ENCODE measurements at places on chromosomes 1 and 21.

DNA sequence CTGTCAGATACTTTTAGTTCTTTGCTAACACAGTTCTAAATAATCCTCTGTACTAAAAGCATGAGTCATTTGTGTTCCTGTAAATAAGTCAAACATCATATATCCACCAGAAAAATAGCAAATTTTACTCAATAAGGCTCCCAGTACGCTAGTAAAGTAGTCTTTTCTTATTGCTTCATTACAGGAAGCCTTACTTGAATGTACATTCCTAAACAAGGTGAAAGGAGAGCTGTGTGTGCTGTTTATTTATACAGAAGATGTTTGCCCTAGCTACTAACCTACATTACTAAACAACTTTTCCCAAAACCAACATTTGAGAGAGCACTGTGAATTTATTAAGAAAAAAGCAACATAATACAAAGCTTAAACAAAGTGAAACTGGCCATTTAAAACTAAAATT lies 52.0 kb downstream of the ZNHIT6 start:
- no peak for DNase-seq

- DNase-seq: no peak
These were observed 149.6 kb downstream of the CYYR1 start for GRCh38 chr21:26423511-26423910.

DNA sequence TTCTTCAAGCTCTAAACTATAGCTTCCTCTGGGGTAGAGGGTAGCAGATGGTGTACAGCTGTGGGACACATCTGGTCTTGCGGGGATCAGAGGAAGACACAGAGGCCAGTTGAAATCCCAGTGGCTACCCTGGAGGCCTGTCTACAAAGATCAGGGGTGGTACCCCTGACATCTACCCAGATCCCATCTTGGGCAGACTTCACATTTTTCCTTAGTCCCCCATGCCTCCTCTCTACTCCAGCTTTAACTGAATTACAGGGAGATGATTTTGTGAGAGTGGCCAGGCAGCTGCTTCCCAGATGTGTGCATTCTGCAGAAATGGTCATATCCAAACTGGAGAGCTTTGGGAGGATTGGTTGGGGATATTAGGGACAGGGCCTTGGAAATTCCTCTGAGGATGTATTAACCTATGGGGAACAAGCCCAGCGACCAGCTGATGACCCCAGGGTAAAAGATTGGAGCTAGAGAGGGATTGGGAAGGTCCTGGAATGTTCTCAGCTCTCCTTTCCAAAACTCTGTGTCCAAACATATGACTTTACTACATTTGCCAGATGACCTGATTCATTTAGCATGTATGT lies 9.6 kb upstream of the CD34 start:
- no peak for DNase-seq

- DNase-seq: no peak
These were observed 32.3 kb downstream of the LAMB3 start for GRCh38 chr1:209619696-209620486.

DNA sequence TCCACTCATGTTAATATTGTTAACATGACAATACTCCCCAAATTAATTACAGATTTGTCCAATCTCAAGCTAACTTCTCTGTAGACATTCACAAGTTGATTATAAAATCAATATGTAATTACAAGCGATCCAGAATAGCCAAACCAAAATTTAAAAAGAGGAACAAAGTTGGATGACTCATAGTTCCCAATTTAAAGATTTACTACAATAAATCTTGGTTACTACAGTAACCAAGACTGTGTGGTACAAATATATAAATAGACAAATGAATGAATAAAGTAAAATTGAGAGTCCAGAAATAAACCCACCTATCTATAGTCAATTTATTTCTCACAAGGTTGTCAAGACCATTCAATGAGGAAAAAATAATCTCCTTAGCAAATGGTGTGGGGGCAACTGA lies 7.1 kb upstream of the KRTAP10-4 start:
- no peak for DNase-seq

- DNase-seq: no peak
These were observed 79.9 kb upstream of the PLPPR5 start for GRCh38 chr1:99084562-99084961.

DNA sequence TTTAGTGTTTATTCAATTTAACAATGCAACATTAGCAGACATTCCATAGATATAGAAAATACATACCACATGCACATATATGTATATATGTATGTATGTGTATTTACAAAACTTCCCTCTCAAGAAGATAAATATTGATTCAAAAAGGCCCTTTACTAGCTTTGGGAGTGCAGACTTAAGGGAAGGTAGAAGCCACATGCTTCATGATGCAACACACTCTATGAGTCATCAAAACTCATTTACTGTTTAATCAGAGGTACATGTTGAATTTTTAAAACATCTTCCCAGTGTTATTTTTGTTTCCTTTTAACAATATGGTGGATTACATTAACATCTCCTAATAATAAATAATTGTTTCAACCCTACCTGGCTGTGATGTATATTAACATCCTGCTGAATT lies 61.4 kb upstream of the KIRREL1 start:
- no peak for DNase-seq

- no peak for DNase-seq
These were observed 1.8 kb upstream of the COA6 start for GRCh38 chr1:234371414-234371813.

- DNase-seq: no peak
These were observed 27.2 kb upstream of the BCL10 start for GRCh38 chr1:85303440-85304162.

GRCh38 chr1:15876357-15877055 lies 29.0 kb downstream of the SPEN start:
- no peak for DNase-seq

GRCh38 chr21:31932470-31932764 lies 59.6 kb downstream of the HUNK start:
- DNase-seq: no peak

DNA sequence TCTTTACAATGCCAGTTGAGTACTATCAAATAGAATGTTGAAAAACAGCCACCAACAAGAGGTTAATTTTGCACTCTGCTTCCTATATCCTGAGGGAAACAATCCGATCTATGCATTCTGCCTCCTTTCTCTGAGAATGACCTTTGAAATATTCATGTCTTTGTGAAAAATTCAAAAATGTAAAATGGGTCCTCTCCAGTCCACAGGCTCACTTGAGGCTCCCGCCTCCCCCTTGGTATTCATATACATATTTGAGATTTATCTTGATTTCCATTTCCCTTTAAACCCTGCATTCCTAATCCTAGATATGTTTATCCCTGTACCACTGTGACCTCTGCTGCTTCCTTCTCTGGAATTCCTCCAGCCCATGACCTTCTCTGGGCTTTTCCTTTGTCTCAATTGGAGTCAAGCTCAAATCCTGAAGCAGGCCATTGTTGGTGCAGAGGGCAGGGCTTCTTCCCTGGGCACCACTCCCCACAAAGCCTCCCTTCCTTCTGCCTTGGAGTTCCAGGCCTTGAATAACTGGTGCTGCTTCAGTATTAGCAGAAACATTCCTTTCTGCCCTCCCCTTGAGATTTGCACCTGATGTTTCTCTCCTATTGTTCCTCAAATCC lies 296.8 kb downstream of the PBX1 start:
- no peak for DNase-seq

DNA sequence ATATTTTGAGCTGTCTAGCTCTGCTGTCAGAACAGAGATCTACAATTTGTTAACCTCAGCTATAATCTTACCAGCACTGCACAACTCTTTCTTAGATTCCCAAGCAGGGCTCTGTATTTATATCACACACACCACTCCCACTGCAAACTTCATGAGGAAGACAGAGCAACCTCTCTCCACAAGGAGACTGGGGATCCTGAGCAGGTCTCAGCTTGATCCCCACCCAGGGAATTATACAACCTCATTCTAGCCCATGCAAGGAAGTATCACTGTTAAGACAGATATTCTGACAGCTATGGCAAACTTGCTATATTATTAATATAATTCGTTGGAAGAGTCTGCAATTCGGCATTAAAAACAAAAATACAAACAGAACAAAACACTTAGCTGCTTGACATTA lies 40.4 kb downstream of the EGLN1 start:
- DNase-seq: no peak

GRCh38 chr1:217881131-217881543 lies 250.0 kb downstream of the SPATA17 start:
- no peak for DNase-seq

DNA sequence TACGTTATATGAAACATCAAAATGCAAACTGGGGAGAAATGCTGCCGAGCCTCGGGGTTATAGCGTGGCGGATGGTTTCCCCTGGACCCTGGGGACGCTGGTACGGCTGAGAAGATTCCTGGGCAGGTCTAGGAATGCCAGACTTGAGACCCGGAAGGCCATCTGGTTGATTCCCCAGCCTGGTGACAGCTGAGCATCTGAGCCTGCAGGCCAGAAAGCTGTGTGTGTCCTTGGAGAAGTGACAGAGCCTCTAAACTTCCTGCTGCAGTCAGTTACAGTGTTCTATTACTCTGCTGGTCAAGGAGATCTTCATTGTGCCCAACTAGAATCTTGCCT lies 2.3 kb downstream of the VASH2 start:
- no peak for DNase-seq

- DNase-seq: no peak
These were observed 28.5 kb downstream of the ECE1 start for GRCh38 chr1:21261551-21262292.

DNA sequence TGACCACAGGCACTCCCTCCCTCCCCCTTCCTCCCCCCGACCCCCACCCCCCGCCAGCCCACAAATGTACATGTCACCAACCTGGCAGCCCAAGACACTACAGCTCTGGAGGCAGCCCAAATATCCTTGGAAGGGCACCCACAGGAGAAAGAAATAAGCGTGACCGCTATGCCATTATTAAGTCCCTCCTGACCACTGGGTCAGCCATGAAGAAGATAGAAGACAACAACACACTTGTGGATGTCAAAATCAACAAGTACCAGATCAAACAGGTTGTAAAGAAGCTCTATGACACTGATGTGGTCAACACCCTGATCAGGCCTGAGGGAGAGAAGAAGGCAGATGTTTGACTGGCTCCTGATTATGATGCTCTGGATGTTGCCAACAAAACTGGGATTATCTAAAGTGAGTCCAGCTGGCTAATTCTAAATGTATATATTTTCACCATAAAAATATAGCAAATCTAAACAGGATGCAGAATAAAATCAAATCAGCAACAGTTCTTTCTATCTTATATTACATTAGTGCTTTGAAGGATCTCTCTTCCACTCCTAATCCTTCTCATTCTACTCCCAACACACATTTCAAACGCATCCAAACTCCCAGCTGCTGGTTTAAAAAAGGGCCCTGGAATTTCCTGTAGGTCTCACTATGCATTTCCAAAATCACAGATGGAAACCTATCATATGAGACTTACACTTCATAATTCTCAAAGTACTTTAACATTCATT lies 77.4 kb upstream of the SLFNL1 start:
- DNase-seq: no peak

Measured in caudate nucleus (tissue), 63 donors.